Stimulated activated CD8-positive, alpha-beta memory T cell treated with anti-CD3 and anti-CD28 coated beads, Interleukin-2, amount 100 ng/mL, for 1 hour (primary cell): ENCODE measurements at places on chromosomes 12 and 14.

GRCh38 chr14:55946231-55946630, 172.0 kb upstream of the PELI2 start:
- DNase-seq, result no peak

GRCh38 chr12:68367903-68368302, 35.7 kb upstream of the MDM1 start:
- DNase-seq, result no peak

- DNase-seq, result no peak
Measured at GRCh38 chr12:76920172-76921099, 41.6 kb upstream of the CSRP2 start.

DNA sequence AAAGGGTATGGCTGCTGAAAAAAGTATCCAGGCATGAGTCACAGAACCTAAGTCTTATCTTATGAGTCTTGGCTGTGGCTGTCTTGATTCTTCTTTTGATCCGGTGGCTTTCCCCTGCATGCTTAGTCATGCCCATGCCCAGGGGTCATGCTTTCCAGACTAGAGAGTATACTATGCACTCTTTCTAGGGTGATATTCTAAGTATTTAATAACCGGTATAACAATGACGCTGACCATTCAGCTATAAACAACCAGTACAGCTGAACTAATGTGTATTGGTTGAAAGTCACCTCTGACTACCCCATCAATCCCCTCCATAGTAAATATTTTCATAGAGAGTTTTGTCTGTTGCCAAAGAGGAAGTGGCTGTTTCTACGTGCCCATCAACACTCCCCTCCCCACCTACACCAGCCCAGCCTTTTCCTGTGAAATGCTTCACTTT, 34.7 kb upstream of the NRXN3 start:
- no peak for DNase-seq

DNA sequence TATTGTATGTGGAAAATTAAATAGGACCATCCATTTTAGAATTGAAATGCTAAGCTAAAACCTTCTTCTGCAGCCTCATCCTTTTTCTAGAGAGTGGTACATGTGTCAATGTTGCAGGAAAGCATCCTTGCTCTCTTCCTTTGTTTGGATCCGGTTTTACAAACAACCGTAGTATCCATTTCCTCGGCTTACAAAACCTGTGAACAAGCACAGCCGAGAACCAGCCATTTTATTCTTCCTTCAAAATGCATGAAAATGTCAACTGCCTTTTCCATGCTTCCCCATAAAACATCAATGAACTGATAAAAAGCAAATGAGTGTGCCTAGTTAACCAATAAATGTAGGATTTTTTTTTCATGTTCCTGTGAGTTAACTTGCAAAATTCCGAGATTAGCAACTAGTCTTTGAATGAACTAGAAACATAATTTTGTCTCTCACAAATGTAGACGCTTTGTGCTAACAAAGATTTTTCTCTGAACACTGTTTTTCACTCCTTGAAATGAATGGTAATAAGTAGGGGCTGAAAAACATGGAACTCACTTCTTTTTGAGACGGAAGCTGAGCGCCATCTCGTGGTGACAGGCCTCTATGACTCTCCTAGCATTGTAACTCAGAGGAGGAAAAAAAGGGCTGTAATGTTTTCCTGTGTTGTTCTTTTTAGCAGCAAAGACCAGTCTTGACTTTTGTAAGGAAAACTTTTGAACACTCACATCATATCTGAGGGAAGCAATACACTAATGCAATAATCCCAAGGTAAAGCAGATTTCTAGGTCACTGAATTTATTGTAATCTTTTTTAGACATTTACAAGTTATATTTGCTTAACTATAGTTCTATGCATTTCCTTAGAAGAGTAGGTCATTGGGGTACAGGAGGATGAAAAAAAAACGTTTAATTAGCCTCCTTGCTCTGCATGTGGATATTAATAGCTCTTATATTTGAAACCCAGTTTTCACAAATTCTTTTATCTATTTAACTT, 157.4 kb upstream of the FOXG1 start:
- no peak for DNase-seq

- no peak for DNase-seq
Measured at GRCh38 chr12:1470051-1470450, 124.3 kb downstream of the FBXL14 start.

DNA sequence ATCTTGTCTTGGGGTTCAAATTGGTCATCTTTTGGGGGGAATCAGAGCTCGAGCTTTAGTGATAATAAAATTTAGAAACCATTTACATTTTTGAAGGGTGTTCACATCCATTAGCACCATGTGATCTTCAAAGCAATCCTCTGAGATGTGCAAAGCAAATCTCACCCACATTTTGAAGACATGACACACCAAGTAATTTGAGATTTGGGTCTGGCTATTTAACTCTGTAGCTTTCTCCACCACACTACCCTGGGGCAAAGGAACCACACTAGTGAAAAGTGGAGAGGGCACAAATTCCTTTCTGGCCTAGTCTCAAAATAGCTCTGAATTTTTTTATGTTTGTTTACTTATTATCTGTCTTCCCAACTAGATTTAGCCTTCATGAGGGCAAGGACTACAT, 46.6 kb upstream of the TMEM233 start:
- no peak for DNase-seq

DNA sequence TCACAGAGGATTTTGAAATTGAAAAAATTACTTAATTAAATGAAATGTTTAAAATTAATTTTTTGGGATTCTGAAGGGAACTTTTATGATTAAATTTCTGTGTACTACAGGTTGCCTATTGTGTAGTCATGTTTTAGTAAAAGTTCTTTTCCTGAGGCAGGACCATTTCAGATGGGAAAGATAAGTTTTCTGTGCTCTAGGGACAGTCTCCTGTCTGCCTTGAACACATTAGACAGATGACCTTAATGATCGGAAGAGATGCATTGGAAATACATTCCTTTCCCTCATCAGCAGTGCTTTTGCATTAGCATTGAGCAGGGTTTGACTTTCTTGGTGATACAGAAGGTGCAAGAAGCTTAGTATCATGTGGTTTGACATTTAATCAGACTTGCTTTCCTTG, 28.1 kb downstream of the CRADD start:
- no peak for DNase-seq
